ENCODE measurements at places on chromosomes 12 and 14.
A peak's percentile ranks its signal among the peaks of the same experiment; 100 is the strongest.

DNA sequence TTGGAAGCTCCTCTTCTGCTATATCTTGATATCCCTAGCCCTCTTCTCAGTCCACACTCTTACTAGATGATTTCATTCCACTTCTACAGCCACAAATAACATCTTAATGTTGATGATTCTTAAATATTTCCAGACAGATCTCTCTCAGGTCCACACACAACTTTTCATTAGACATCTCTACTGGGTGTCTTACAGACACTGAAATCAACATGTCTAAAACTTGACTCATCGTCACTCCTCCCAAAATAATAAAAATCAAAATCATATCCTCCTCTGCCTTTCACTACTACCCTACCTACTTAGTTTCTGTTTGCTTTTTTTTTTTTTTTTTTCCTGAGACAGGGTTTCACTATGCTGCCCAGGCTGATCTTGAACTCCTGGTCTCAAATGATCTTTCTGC, 11.9 kb downstream of the PRDM4 start:
- no peak for DNase-seq

DNA sequence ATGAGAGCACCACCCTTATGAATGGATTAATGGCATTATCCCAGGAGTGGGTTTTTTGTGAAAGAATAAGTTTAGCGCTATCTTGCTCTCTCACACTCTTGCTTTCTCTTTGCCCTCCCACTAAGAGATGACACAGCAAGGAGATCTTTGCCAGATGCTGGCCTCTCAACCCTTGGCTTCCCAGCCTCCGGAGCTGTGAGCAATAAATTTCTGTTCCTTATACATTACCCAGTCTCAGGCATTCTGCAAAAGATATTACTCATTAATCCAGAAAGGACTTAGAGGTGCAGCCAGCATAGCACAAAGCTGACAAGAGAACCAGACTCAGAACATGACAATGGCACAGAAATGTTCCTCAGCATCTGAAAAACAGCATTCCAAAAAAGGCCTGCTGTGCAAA, 190.6 kb downstream of the ITPR2 start:
- no peak for DNase-seq

- DNase-seq = no peak
These were observed 58.9 kb upstream of the FSCB start for GRCh38 chr14:44565968-44566367.

DNA sequence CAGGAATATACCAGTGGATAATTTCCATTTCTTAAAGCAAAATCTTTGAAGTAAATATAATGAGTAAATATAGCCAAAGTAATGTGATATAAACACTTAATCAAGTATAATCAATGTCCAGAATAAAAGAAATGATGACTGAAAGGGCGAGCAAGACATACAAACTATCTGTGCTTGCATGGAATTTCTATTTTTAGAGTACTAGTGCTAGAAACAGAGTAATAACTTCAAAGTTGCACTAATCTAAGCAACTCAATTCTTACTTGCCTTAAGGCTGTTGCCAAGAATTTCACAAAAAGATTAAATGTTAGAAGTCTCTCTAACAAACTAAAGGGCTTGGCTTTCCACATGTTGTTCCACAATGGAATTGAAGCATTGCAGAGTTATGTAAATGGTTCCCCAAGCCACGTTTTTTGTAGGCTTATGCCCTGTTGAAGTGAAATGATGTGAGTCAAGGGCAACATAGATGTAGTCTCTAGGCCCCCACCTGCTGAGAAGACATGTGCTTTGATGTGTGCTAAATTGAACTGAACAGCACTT, 175.0 kb upstream of the LMNTD1 start:
- no peak for DNase-seq

DNA sequence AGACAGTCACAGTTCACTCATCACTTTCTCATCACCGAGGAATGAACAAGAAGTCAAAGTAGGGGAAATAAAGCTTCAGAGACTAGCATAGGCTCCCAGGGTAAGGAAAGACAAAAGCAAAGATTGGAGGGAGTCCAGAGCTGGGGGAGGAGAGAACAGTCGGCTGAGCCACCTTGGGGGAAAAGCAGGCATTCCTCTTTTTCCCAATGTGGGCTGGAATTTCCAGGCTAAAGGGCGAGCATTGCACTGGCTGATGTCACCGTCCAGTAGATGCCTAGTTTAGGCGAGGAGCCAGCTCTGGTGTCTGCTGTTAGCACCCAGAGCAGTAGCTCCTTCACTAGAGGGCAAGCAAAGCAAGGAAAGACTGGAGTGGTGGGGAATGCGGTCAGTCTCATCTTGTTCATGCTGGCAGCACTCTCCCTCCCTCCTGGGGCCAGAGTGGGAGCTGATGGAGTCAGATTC, 8.5 kb upstream of the KRT75 start:
- no peak for DNase-seq

DNA sequence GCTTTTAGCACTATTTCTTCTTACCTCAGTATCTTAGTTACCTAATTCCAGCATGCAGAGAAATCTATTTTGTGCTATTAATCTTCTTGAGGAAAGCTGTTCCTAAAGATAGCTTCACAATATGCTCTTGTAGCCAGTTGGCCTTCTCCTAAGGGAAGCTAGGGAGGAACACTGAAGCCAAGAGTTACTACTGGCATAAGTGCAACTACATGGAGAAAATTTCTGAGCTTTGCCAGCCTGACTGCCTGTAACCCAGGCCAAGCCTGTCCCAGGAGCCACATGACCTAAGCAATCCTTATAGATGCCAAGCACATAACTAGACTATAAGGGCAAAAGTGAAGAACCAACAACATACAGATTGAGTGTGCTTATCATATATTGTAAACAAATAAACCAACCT, 890.2 kb downstream of the FLRT2 start:
- no peak for DNase-seq

DNA sequence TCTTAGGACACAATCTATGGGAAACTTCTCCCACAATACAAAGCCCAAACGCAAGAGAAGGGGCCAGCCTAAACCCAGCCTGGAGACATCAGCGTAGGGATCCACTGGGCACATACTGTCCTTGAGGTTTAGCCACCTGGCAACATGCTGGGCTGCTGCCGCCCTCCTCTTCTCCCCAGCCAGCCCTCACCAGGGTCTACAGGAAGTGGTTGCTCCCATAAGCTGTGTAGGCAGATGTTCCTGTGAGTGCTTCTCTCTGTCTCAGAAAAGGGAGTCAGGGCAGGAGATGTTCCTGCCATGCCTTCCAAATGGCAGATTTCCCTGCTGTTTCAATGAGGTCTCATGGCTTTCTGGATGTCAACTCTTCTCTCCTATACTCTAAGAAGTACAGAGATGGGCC, 241.4 kb downstream of the PCNX1 start:
- DNase-seq = no peak

DNA sequence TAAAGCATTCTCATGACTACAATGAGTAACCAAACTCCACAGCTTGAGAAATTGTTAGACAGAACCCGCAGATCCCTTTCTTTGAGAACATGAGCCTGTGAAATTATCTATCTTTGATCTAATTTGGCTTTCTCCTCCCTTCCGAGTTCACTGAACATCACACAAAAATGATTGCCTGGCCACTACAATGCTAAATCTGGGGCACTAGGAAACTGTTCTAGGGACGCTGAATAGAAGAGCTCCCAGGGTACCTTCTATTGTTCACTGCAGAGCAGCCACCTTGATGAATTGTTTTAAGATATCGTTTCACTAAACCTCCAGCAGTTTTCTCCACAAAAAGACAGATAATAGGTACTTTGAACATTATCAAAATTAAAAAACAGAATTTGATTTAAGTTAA, 47.5 kb downstream of the SINHCAF start:
- no peak for DNase-seq

DNA sequence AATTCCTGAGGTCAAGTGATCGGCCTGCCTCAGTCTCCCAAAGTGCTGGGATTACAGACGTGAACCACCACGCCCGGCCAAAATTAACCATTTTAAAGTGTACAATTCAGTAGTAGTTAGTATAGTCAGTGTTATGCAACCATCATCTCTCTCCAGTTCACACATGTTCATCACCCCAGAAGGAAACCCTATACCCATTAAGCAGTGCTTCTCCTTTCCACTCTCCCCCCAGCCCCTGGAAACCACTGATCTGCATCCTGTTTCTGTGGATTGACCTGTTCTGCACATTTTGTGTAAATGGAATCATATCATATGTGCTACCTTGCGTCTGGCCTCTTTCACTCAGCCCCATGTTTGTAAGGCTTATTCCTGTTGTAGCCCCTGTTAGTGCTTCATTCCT, 52.2 kb downstream of the PHETA1 start:
- no peak for DNase-seq

DNA sequence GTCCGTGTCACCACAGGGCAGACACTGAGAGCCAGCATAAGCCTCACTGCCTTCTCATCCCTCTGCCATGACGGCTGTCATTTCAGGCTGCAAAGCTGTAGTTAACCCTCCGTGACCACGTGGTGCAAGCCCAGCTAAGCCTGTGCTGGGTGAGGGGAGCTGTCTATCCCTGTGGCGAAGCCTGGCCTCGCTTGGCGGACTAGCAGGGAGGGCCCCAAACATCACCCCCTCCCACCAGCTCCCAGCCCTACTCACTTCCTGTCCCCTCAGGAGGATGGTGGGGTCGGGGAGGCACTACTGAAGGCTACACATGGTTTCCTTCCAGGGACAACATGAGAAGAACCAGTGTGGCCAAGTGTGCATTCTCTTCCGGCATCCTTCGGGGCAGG, 88.2 kb downstream of the CHGA start:
- no peak for DNase-seq

DNA sequence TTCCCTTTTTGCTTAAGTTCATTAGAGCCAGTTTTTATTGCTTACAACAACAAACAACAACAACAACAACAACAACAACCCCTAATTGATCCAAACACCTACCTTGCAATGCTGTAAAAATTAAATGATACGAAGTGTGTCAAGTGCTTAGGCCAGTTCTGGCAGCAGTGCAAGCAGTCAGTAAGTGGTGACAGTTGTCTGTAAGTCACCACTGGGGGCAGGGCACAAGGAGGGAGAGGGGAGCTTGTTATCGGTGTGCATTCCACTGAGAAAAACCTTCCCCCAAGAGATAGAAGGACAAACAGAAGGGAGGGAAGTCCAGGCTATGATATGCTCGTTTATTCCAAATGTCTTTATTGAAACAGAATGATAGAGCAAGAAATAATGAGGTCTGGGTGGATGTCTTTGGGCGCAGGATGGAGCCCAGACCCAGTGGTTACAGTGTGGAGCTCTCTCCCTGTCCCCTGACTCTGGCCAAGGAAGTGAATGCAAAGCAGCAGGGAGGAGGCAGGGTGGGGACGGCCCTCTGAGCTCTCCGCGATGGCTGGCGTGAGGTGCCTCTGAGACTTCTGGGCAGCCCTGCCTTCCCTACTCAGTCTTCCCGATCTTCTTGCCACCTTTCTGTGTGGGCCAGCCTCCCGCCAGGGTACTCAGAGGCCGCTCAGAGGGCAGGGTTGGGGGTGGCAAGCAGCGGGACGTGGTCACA, 6.5 kb downstream of the SLC22A17 start:
- DNase-seq = no peak

- DNase-seq = no peak
These were observed 886 bp upstream of the PRICKLE1 start for GRCh38 chr12:42590330-42590934.

GRCh38 chr12:53427905-53428594, 4.4 kb downstream of the AMHR2 start:
- peak; percentile 22 for DNase-seq

GRCh38 chr14:99883866-99884650, 90.8 kb downstream of the EML1 start:
- no peak for DNase-seq

GRCh38 chr14:87667659-87668058, 325.3 kb downstream of the GALC start:
- DNase-seq = no peak

DNA sequence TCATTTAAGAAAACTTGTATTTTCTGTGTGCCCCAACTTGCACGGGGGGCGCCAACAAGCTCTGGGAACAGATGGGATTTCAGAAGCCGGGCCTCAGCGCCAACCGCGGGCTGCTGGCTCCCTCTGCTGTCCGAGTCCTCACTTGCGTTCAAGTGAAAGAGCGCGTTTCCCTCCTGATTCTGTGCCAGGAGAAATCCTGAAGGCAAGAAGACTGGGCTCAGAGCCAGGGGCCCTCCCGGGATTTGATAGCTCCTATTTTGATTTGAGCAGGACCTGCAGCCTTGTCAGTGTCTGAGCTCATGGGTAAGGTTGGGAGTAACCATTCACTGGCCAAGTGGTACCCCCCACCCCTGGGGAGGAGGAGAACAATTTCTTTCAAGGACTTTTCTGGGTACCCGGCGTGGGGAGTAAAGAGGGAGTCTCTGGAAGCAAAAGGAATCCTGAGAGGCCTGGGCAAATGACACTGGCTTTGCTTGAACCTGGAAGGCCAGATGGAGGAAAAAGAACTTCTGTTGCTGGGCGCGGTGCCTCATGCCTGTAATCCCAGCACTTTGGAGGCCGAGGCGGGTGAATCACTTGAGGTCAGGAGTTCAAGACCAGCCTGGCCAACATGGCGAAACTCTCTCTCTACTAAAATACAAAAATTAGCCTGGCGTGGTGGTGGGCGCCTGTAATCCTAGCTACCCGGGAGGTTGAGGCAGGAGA, 179.0 kb upstream of the RGS6 start:
- DNase-seq = peak; percentile 74

- DNase-seq = no peak
These were observed 50.2 kb upstream of the NCOR2 start for GRCh38 chr12:124617615-124618014.

DNA sequence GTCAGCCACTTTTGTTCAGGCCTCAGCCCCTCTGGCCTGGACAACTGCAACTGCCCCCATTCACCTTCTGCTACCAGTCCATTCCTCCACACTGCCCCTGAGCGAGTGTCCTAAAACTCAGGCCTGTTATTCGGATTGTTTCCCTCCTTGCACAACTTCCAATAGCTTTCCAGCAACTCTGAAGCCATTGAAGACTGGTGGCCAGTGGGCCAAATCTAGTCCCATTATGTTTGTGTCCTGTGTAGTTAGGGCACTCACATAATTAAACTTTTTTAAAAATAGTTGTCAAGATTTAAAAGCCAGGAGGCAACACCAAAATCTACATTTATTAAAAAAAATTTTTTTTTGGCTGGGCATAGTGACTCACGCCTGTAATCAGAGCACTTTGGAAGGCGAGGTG, 17.8 kb upstream of the FIGNL2 start:
- DNase-seq = no peak

- DNase-seq = no peak
These were observed 33.2 kb upstream of the A2M start for GRCh38 chr12:9148926-9149325.

- DNase-seq = no peak
These were observed 12.9 kb downstream of the CREBL2 start for GRCh38 chr12:12624498-12624992.

GRCh38 chr12:30796313-30796780, 41.6 kb upstream of the CAPRIN2 start:
- peak; percentile 6 for DNase-seq

DNA sequence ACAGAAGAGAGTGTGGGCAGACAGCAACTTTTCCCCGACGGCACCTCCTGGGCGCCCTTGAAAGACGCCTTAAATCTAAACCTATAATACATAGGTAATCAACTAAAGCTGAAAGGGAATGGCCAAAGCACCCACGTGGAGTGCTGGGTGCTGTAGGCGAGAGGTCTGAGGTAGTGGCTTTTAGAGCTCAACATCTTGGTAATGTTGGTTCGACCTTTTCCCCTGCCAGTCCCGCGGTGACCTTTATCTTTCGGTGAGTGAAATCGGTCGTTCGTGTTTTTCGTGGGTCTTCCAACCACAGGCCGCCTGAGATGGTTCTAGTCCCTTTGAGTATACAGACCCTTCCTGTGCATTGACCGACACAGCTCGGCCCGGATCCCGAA, 9.1 kb downstream of the OR6S1 start:
- no peak for DNase-seq

- DNase-seq = peak; percentile 48
These were observed 601 bp downstream of the ZNF839 start for GRCh38 chr14:102320033-102320660.
